Gastrocnemius medialis (tissue), 4 donors: ENCODE measurements at places on chromosomes 2 and 18. TPM values are rescaled to one million over a fixed set of nuclear protein-coding genes. Genes with fewer than 3 reads are reported as not detected.

Gene PIEZO2
- 0.18 TPM for total RNA-seq

Gene GKN1
- total RNA-seq, result not detected

Gene SELENOI
- total RNA-seq, result 20.0 TPM

Gene CTNNA2
- total RNA-seq, result not detected

Gene TMEM178A
- total RNA-seq, result not detected

Gene RTN4
- 183 TPM for total RNA-seq

Gene PLA2R1
- 0.34 TPM for total RNA-seq

Gene TUBA3E
- total RNA-seq, result not detected

Gene UGT1A5
- total RNA-seq, result not detected

GRCh38 chr2:187482796-187483195, 34.7 kb upstream of the CALCRL start:
- no peak for DNase-seq

DNA sequence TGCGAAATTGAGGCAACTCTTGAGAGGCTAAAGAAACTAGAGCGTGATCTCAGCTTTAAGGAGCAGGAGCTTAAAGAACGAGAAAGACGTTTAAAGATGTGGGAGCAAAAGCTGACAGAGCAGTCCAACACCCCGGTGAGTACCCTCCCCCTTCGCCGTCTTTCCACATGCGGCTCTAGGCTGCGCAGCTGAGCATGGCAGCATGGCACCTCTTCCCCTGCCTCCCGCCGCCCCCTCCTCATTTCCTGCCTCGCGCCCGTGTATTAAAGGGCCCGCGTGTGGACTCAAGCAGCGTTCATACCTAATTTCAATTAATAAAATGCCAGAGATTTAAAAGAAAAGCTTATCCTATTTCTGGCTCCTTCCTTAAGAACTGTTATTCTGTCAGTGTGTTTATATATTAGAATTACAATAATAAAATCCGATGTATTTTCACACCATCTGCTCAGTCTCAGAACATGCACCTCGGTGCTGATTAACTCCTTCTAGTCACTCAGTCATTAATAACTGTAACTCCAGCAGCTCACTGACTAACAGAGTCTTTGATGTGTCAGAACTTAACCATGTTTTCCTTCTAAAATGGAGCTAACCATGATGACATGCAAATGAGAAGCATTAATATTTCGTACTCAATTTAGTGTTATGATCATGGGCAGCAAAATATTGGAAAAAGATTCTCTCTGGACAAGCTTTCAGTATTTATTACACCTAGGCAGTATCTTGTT, 137.4 kb upstream of the CDCA7 start:
- DNase-seq, result no peak

- no peak for DNase-seq
These were observed 64.3 kb downstream of the NFATC1 start for GRCh38 chr18:79459946-79460480.

DNA sequence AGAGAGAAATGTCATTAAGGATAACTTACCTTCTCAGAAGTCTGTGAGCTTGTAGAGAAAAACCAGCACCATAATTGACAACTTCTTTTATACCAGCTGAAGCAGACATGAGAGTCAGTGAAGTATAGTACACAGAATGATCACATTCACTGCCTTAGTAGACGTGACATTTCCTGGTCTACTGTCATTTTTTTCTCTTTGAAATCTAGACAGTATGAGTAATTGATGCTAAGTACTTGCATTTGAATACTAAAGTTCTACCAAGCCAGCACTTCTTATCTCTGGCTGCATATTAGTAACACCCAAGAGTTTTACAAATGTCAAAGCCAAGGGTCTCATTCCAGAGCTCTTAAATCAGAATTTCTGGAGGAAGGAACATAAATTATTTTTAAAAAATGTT, 25.4 kb upstream of the ACADL start:
- DNase-seq, result no peak

DNA sequence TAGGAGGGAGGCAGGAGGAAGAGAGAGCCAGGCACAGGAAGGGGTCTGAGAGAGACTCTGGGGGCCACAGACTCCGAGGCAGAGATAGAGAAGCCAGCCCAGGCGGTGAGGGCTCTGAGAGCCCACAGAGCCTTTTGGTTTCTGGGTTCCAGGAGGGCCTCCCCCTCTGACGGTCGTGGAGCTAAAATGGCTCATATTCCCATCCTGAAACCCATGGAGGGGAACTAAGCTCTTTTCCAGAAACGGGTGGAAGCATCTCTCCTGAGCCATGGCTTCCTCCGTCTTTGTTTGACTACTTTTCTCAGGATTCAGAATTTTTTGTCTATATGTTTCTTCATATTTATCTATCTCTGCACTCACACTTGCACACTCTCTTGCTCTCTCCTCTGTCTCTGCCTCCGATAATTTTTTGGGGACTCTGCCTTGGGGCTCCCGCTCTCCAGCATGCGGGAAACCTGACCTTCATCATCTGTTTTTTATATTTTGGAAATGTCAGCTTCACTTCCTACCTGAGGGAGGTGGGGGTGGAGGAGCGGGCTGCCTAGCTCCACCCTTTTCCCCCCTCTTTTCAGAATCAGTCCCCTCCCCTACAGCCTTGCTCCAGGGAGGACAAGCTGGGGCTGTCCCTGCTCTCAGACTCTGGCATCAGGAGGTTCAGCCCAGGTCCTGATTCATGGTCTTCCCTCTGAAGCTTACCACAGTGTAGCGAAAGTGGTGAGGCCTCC, 5.0 kb upstream of the PKDCC start:
- no peak for DNase-seq

- DNase-seq, result no peak
These were observed 259.3 kb downstream of the NEDD4L start for GRCh38 chr18:58303363-58303762.

- no peak for DNase-seq
These were observed 20.1 kb downstream of the SLC66A3 start for GRCh38 chr2:11175293-11175795.

DNA sequence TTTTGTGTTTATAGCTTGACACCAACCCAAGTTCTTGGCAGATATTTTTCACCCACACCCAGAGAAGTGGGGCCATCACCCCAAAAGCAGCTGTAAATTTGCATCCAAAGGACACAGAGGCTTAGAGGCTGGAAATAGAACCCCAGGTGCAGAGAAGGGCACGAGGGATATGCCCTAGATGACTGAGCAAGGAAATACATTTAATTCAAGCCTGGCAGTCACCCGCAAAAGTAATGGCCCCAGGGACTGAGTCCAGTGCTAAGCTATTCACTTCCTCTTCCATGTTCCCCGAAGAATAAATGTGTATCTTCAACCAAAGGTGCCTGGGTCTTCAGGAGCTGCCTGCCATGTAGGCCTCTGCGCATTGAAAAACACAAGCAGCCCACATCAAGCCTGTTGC, 14.0 kb upstream of the REG3G start:
- no peak for DNase-seq

- DNase-seq, result no peak
These were observed 23.0 kb downstream of the SERTAD2 start for GRCh38 chr2:64630752-64631151.

DNA sequence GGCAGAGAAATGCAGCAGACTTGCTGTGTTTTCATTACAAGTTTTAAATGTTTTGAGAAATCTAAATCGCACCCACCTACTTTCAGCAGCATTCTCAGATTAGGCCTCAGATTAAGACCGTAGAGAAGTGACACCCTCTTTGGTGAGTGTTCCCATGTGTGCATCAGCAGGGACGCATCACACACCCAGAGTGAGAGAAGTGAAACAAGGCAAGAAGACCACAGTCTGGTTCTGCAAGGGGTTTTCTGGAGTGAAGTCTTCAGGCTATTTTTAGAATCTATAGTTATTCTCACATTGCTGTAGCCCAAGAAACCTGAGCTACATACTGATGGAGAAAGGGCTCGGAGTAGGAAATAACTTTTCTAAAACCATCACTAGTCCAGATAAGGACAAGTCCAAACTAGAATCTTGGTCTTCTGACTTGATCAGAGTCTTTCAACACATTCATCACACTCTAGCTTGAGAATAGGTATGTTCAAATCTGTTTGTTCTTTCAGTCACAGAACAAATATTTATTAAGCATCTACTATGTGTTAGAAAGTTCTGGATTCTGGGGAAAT, 1216.6 kb upstream of the PIK3C3 start:
- DNase-seq, result no peak

- DNase-seq, result no peak
These were observed 30.1 kb downstream of the FEZ2 start for GRCh38 chr2:36567711-36568408.

DNA sequence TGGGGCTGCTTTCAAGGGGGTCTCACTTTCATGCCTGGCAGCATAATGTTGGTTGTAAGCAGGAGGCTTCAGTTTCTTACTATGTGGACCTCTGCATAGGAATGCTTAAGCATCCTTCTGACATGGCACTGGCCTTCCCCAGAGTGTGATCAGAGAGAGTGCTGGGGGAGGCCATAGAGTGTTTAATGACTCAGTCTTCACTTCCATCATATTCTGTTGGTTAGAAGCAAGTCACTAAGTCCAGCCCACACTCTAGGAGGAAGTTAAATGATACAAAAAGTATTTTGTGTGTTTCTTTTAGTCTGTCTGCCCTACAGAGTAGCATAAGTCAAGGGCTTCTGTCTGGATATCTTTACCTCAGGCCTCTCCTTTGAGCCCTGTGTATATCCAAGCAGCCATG, 64.9 kb downstream of the GALNT1 start:
- no peak for DNase-seq

- no peak for DNase-seq
These were observed 36.7 kb upstream of the ST8SIA5 start for GRCh38 chr18:46793565-46793964.

DNA sequence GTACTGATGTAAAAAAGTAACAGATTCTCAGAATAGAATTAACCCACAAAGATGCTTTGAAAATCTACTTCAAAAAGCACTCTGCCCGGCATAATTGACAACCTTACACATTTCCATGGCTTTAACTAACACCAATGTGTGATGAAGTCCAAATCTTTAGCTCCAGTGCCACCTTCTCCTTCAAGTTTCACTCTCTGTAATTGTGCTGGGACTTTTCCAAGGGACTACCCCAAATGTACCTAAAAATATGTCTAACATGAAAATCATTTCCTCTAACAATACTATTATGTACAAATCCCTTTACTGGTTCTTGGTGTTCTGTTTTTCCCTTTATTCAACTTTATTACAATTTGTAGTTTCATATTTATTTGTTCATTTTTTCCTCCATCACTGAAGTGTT, 20.6 kb upstream of the UBE2E3 start:
- no peak for DNase-seq

GRCh38 chr2:113264713-113265403, 13.9 kb downstream of the PAX8 start:
- no peak for DNase-seq

GRCh38 chr2:161190050-161190449, 29.8 kb downstream of the TANK start:
- no peak for DNase-seq

DNA sequence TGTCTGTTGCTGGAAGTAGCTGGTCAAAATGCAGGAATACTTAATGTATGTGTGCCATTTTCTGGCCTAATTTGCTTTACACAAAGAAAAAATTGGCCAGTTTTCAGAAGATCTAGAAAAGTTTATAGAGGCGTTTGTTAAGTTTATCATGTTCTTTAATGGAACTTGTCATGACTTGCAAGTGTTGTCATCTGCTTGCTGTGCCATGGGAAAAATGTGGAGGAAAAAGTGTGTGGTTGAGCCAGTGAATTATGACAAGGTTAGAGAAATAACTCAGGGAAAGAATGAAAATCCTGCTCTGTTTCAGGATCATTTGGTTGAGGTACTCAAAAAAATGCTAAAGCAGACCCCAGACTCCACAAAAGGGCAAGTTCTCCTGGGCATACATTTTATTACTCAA, 301.6 kb upstream of the CDH2 start:
- no peak for DNase-seq

GRCh38 chr2:137659616-137660015, 304.7 kb upstream of the HNMT start:
- DNase-seq, result no peak
